ENCODE measurements at places on chromosomes 3 and 15.
A peak's percentile ranks its signal among the peaks of the same experiment; 100 is the strongest.

DNA sequence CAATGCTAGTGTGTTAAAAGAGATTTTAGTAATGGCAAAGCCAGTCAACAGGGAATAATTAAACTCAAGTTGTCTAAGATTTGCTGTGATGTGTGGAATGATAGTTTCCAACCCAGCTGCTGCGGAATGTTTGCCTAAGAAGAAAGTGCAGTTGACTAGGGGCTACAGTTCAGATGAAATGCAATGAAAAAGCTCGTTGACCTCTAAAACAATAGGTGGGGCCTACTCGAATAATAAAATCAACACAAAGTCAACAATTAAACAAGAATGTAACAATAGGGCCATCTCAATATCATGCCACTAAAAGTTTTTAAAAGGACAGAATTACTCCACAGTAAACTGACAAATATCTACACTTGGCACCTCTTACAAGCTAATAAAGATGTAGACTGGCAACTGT lies 484.2 kb downstream of the MECOM start:
- DNase-seq, result no peak

- no peak for DNase-seq
These were observed 224.0 kb downstream of the CHL1 start for GRCh38 chr3:420584-420983.

DNA sequence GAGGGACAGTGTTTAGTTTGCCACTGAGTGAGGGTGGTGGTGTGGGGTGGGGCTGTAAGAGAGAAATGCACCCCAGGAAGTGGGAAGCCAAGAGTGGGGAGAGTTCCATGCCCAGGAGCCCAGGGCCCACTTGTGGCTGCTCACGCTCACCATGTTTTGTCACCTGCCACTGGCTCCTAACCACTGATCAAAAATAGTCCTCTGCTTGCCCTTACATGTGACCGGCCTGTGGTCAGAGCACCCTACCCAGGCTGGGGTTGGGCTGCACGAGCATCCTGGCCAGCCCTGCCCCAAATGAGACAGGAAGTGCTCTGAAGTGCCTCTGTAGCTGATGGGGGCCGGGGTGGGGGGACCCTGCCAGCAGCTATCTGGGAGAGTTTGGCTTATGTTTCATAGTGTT lies 216.3 kb downstream of the RPLP1 start:
- no peak for DNase-seq

GRCh38 chr15:96672629-96673028 lies 342.1 kb downstream of the NR2F2 start:
- DNase-seq, result no peak

GRCh38 chr3:11535243-11535960 lies 108.3 kb downstream of the VGLL4 start:
- DNase-seq, result no peak

DNA sequence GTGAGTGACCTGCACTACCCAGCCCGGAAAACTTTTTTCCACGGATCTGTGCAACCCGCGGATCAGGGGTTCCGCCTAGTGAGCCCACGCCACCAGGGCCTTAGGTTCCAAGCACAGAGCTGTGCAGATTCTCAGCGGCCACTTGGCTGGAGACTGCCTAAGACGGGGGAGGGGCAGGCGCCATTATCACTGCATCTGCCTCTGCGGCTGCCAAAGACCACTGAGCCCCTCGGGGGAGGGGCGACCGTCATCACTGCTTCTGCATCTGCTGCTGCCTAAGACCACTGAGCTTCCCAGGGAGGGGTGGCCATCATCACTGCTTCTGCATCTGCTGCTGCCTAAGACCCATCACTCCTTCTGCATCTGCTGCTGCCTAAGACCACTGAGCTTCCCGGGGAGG lies 460.2 kb downstream of the OCA2 start:
- no peak for DNase-seq

- DNase-seq, result peak; percentile 65
These were observed 36.1 kb downstream of the TTC23 start for GRCh38 chr15:99213187-99213811.
